Kasumi-1 (cell line): ENCODE measurements at places on chromosomes 2 and 18.

GRCh38 chr2:121881950-121882349 is 126.5 kb downstream of the TSN start:
- no peak for DNase-seq

GRCh38 chr2:106114166-106114565 is 79.9 kb downstream of the UXS1 start:
- no peak for DNase-seq

GRCh38 chr18:45554389-45554737 is 60.9 kb upstream of the SLC14A2 start:
- DNase-seq, result no peak

DNA sequence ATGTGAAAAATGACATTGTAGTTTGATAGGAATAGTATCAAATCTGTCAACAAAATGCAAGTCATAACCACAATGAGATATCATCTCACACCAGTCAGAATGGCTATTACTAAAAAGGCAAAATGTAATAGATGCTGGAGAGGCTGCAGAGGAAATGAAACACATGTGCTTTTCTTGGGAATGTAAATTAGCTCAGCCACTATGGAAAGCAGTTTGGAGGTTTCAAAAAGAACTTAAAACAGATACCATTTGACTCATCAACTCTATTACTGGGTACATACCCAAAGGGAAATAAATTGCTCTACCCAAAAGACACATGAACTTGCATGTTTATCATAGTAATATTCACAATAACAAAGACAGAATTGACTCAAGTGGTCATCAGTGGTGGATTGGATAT is 572.6 kb downstream of the TRIB2 start:
- no peak for DNase-seq

GRCh38 chr2:98935777-98936352 is at the start of gene CRACDL:
CRACDL (minus strand) TSS chr2:98936225; CDS start chr2:98846800, 89,425 bp downstream.
- DNase-seq, result no peak
